ENCODE measurements at places on chromosomes 13 and 19.

DNA sequence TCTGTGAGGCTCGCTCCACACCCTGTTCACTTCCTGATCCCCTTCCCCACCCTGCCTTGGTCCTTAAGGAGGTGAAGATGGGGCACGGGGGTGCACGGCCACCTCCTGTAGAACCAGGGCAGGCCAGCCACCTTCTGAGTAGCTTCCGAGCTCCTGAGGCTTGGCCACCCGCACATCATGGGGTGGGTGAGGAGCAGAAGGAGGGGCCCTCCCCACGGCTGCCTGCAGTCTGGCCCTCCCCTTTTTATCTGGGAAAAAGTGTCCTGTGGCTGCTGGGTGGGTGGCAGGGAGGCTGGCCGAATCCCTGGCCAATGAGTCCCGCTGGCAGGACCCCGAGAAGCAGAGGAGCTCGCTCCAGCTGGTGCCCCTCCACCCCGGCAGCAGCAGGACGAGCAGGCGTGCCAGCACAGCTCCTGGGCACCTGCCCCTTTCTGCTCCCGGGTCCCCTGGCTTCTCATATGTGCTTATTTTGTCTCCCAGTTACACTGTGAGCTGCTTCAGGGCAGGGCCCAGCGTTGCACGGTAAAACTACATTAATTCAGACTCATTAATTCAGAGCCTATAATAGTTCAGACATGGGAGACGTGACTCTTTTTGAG is 135.0 kb downstream of the KDM4B start:
- no peak for DNase-seq

- no peak for DNase-seq
Measured at GRCh38 chr19:51431124-51431523, 13.7 kb upstream of the SIGLEC10 start.

DNA sequence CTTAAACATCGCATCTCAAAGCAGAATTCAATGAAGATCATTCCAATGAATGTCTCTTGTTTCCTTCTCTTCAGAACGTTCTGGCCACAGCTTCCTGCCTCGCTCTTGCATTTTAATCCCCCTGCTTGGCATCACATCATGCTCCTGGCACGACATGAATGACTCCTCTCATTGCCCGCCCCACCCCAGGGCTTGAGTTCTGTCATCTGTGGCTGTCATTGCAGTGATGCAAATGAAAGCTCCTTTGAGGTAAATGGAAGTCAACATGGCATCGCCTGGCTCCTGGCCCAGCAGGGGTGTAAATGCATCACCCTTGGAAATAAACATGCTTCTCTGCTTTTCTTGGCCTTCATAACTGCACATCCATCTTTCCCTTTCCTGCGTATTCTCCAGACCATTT is 48.6 kb downstream of the SCEL start:
- DNase-seq, result peak; percentile 90

- peak; percentile 55 for DNase-seq
Measured at GRCh38 chr19:39032063-39032918, at the start of gene FBXO27. FBXO27 (minus strand) TSS chr19:39032549; CDS start chr19:39032227, 322 bp downstream.

GRCh38 chr13:111976474-111977178 is 90.3 kb upstream of the SOX1 start:
- DNase-seq, result no peak
